ENCODE measurements at places on chromosomes 16 and 17.

DNA sequence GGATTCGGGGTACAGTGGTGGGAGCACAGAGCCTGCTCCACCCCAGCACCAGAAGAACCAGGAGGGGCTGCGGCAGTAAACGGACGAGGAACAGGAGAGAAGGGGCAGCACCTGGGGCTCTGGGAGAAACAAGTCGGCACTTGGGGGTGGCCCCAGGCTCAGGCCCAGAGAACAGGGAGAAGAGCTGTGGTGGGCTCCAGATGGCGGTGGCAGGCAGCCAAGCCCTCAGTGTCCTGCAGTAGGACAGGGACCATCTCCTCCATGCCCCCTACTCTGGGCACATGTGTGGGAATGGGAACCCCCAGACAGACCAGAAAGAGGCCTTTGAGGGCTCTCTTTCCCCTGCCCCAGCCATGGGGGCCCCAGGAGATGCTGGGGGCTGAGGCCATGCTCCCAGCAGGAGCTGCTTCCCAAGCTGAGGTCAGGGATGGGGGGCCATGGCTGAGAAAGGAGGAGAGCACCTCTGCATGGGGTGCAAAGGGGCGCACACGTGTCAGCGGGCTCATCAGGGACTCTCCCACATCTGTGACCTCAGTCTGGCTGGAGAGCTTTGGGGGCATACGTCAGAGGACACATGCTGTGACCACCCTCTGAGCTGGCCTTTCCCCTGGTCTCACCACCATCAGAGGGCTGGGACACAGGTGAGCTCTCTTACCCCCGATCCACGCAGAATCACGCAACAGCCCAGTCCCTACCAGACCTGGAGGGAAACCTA lies 6.8 kb downstream of the USH1G start:
- H3K4me3 ChIP-seq, result no peak overlapping the region
- H3K36me3 ChIP-seq, result no peaks in the 10 kb centered on the region
- no peaks in the 10 kb centered on the region for H3K4me1 ChIP-seq
- H3K27ac ChIP-seq, result no peak overlapping the region
- no peak for DNase-seq

- peak overlapping the region; percentile 45 for H3K27ac ChIP-seq
- H3K36me3 ChIP-seq, result no peaks in the 10 kb centered on the region
- H3K4me3 ChIP-seq, result no peak overlapping the region
- H3K4me1 ChIP-seq, result peaks cover 19% of the 10 kb centered on the region
These were observed 29.2 kb downstream of the AXIN2 start for GRCh38 chr17:65532101-65532890.

GRCh38 chr16:55668340-55669281 lies 12.8 kb downstream of the SLC6A2 start:
- peaks cover 14% of the 10 kb centered on the region for H3K4me1 ChIP-seq
- H3K27ac ChIP-seq, result peak overlapping the region; percentile 63
- H3K4me3 ChIP-seq, result no peak overlapping the region
- no peaks in the 10 kb centered on the region for H3K36me3 ChIP-seq
- H3K27me3 ChIP-seq, result no peaks in the 10 kb centered on the region

DNA sequence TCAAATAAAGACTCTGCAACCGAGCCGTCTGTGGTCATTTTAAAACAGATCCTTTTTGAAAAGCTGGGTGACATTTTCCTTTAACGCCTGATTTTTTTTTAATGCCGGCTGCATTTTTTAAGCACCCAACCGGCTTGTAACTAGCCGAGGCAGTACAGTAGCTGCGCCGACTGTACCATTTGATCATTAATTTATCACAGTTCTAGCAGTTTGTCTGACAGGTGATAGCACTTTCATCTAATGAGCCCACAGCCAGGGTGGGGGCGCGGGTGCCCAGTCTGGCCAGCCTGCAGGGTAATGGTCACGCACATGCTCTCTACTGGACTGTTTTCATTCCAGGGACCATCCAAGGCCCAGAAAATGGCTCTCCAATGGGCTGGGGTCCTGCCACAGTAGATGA lies 68.8 kb downstream of the IRX5 start:
- no peak overlapping the region for H3K27ac ChIP-seq
- no peak overlapping the region for H3K4me3 ChIP-seq
- H3K4me1 ChIP-seq, result no peaks in the 10 kb centered on the region
- peaks cover 5% of the 10 kb centered on the region for H3K27me3 ChIP-seq
- H3K36me3 ChIP-seq, result no peaks in the 10 kb centered on the region

- no peaks in the 10 kb centered on the region for H3K27me3 ChIP-seq
- no peak overlapping the region for H3K4me3 ChIP-seq
- no peak for DNase-seq
- H3K27ac ChIP-seq, result peak overlapping the region; percentile 20
- peaks cover 15% of the 10 kb centered on the region for H3K4me1 ChIP-seq
These were observed 11.1 kb downstream of the CANT1 start for GRCh38 chr17:78998311-78999055.

DNA sequence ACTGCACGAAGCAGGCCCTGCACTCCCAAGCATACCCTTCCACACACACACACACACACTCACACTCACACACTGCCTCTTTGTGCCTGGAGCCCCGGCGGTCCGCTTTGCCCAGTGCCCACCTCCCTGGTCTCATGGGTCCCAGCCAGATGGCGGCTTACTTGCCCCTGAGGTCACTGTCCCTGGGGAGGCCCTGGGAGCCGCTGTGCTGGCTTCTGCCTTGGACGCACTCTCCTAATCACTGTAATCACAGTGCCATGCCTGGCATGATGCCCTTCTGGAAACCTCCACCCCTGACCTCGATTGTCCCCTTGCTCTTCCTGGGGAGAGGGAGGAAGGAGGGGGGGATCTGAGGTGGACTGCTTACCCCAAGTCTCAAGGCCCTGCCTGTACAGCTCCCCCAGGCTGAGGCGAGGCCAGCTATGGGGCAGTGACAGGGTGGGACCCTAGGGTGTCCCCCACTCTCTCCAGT lies 36.0 kb downstream of the ARHGAP23 start:
- peaks cover 22% of the 10 kb centered on the region for H3K36me3 ChIP-seq
- peaks cover 37% of the 10 kb centered on the region for H3K4me1 ChIP-seq
- no peaks in the 10 kb centered on the region for H3K27me3 ChIP-seq
- DNase-seq, result no peak
- peak overlapping the region; percentile 91 for H3K27ac ChIP-seq
- H3K4me3 ChIP-seq, result peak overlapping the region; percentile 59

DNA sequence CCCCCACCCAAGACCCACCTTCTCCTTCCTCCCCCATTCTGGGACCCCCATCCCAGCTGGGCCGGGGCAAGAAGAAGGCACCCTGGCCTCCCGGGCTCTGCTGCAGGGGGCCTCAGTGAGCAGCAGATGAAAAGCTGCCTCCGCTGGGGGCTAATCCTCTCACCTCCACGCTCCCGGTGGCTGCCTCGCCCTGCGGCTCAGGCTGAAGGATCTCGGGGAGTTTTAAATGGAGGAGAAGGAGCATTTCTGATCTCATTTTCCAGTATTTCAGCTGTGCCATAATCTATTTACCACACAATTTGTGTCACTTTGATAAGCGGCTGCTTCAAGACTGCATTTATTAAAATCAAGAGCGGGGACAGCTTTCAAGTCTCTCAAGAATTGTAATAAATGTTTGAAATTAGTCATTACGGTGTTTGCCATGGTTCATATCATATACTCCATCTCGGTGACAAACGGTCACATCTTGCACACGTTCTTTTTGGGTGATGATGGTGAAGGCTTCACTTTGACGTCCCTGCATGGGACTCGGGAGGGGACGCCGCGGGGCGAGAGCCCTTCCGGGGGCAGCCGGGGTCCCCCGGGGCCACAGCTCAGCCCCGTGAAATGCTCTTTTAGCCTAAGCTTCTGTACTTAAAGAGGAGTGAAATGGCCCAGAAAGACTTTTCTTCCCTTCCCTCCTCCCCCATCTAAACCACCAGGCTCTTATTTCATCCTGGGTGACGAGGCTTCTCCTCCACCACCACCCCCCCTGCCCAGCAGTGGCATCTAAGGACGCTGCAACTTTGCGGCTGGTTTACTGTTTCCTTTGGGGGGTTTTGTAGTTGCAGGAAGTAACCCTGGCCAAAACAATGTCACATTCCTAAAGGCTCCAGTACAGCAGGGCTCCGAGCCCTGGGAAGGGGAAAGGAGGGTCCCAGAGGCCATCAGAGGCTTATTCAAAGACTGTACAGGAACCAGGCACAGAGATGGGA lies 313.1 kb upstream of the TNRC6C start:
- H3K27ac ChIP-seq, result no peak overlapping the region
- peaks cover 12% of the 10 kb centered on the region for H3K4me1 ChIP-seq
- H3K27me3 ChIP-seq, result no peaks in the 10 kb centered on the region
- H3K4me3 ChIP-seq, result peak overlapping the region; percentile 35
- no peaks in the 10 kb centered on the region for H3K36me3 ChIP-seq

GRCh38 chr17:17073030-17073564 lies 30.8 kb downstream of the MPRIP start:
- H3K27ac ChIP-seq, result peak overlapping the region; percentile 52
- DNase-seq, result peak; percentile 34
- no peaks in the 10 kb centered on the region for H3K36me3 ChIP-seq

GRCh38 chr17:31448467-31449077 lies 57.1 kb downstream of the RAB11FIP4 start:
- H3K36me3 ChIP-seq, result no peaks in the 10 kb centered on the region
- H3K27me3 ChIP-seq, result no peaks in the 10 kb centered on the region
- H3K27ac ChIP-seq, result no peak overlapping the region

- DNase-seq, result no peak
- H3K4me1 ChIP-seq, result no peaks in the 10 kb centered on the region
- H3K4me3 ChIP-seq, result no peak overlapping the region
- no peaks in the 10 kb centered on the region for H3K27me3 ChIP-seq
- H3K27ac ChIP-seq, result no peak overlapping the region
- H3K36me3 ChIP-seq, result no peaks in the 10 kb centered on the region
These were observed 591.1 kb upstream of the C16orf82 start for GRCh38 chr16:26475596-26475995.

DNA sequence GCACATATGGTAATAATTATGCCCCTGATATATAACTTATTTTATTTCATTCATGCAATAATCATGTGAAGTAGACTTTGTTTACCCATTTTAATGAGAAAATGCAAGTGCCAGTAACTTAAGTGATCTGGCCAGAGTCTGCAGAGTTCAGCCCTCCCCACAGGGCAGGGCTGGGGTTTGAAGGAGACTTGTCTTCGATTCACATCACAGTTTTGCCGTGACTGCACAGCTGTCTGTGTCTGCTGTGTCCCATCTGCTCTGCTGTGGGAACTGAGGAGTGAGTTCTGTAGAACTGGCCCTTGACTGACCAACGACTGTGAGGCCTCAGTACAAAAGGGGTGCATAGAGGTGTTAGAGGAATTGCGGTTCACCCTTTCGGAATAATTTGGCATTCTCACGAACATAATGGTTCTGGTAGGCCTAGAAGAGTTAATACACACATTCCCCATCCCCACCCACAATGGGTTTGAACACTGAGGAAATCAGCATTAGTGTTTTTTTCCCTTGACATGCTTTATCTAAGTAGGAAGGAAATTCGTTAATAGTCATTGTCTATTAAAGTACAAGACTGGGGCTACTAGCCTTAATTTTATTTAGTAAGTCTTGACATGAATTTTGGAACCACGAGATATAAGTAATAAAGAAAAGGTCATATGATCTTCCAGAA lies 113.6 kb upstream of the MON1B start:
- H3K4me3 ChIP-seq, result no peak overlapping the region
- H3K36me3 ChIP-seq, result no peaks in the 10 kb centered on the region
- H3K27ac ChIP-seq, result no peak overlapping the region
- DNase-seq, result no peak
- no peaks in the 10 kb centered on the region for H3K27me3 ChIP-seq

- H3K4me3 ChIP-seq, result no peak overlapping the region
- no peak for DNase-seq
- H3K27me3 ChIP-seq, result peaks cover 84% of the 10 kb centered on the region
- H3K27ac ChIP-seq, result peak overlapping the region; percentile 72
These were observed 3.4 kb downstream of the CACNA1H start for GRCh38 chr16:1156055-1156982.

GRCh38 chr17:32567511-32567910 lies 80.7 kb downstream of the CDK5R1 start:
- no peaks in the 10 kb centered on the region for H3K27me3 ChIP-seq
- no peak overlapping the region for H3K4me3 ChIP-seq
- no peak for DNase-seq
- no peaks in the 10 kb centered on the region for H3K4me1 ChIP-seq

- no peak for DNase-seq
- peaks cover 95% of the 10 kb centered on the region for H3K4me1 ChIP-seq
- peak overlapping the region; percentile 65 for H3K27ac ChIP-seq
- no peak overlapping the region for H3K4me3 ChIP-seq
- no peaks in the 10 kb centered on the region for H3K36me3 ChIP-seq
These were observed 56.4 kb downstream of the MPRIP start for GRCh38 chr17:17098551-17099179.

Measured in gastrocnemius medialis (tissue), 4 donors.